ENCODE measurements at places on chromosomes 5 and 9.

DNA sequence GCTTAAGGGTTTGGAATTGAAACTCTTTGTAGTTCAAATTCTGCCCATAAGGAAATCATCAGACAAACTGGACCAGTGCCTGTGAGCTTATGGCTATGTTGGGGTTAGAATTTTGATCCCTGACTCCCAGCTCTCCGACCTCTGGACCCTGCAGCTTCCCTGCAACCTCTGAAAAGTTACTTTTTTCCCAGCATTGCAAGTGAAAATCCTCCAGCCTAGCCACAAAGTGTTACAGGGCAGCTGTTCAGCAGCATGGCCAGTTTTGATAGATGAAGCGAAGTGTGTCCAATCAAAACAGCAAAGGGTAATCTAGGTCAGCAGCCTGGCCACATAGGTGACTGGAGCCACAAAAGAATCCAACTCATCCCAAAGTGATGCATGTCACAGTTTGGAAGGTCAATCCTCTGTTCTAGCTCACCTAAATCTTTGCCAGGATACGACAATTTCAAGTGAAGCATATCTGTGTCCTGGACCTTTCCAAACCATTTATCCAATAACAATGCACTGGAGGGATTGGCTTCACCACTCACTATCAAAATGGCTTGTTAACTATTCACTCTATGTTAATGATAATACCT lies 4.7 kb upstream of the CPEB4 start:
- no peak for DNase-seq

DNA sequence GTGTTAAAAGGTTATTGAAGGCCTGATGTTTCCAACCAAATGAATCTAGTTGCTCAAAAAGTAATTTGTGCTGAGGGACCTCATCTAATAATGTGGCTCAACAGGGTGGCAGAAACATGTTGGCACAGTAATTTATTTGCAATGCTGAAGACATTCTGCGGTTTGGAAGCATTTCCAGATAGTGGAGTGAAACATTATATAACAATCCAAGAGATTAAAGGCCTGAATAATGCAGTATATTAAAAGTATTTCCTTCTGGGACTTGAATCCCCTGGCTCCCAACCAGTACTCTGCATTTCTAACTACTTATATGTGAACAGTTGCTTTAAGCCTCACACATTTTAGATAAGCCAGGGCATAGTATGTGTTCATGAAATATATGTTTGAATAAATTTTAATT lies 25.9 kb upstream of the ALDH1A1 start:
- DNase-seq = no peak

- no peak for DNase-seq
Measured at GRCh38 chr9:19376931-19377330, 3.1 kb downstream of the RPS6 start.

DNA sequence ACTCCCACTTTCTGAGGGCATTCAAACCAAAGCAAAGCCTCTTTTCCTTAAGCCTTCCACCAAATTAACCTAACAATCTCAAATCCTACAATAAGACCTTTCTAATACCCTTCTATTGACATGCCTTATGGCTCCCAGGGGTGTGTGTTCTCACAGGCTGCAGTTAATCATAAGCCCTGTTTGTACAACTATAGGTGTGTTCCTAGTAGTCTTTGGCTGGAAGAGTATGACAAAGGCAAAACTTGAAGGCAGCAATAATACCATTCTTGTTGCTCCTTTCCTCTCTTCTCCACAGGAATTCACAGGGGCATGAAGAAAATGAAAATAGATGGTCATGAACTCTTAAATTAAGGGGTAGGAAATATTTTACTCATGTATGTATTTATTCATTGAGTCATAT lies 10.9 kb upstream of the FBXO38 start:
- no peak for DNase-seq

DNA sequence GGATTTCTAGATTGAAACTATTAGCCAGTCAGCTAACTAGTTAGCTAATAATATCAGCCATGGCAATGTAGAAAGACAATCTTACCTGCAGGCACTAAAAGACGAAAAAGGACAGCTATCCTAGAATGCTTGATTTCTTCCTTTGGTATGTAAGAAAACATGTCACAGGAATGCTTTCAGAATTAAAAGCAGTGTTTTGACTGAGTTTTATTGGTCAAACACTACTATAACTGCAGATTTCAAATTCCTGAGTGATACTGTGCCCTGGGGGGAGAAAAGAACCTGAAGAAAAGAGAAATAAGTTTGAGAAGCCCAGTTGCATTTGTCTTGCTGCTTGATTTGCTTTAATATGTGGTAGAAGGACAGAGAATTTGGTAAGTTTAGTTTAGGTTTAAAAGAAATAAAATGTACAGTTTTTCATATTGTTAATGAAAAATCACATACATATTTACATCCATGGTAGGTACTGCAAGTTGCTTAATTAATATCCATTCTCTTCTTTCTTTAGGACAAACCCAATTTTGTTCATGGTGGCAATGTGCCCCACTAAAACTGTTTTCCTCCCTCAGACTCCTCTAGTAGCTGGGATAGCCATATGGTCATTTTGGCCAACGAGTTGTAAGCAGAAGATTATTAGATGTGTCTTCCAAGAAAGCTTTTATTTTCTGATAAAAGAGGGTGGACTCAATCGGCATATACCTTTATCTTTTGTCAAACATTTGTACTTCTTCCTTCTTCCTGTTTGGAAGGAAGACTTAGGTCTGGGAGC lies 4.3 kb upstream of the FAM169A start:
- no peak for DNase-seq

GRCh38 chr9:126128494-126129142 lies 198.0 kb upstream of the MVB12B start:
- DNase-seq = no peak

DNA sequence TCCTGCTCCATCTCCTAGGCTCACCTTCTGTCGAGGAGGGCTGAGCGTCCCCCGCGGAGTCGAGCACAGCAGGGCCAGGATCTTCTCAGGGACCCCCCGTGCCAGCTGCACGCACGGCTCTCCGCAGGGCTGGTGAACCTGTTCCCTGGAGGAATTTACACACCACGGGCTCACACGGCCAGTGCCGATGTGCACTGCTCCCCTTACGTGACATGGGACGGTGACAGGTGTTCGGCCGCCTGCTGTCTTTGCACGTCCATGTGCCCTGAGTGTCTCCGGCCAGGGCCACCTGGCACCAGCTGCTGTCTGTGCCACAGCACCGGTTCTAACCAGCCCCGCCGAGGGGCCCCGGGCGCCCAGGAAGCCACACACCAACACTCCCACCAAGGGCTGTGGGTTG lies 8.7 kb upstream of the AGPAT2 start:
- peak; percentile 71 for DNase-seq

DNA sequence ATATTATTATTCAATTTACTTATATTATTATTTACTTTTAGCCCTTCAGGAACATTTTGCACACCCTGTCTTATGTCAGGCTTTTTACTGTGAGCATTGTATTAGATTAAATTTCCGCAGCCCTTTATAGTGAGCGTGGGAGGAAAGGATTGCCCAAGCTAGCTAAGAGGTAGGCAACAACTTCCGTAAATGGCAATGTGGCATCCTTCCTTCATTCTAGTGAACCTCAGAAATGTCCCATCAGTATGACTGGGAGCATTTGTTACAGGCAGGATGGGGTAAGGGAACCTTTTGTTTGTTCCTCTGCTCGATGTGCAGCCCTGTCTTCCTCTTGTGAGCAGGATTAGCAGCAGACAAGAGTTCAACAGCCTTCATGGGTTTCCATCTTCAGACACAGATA lies 6.2 kb upstream of the CD180 start:
- DNase-seq = no peak

DNA sequence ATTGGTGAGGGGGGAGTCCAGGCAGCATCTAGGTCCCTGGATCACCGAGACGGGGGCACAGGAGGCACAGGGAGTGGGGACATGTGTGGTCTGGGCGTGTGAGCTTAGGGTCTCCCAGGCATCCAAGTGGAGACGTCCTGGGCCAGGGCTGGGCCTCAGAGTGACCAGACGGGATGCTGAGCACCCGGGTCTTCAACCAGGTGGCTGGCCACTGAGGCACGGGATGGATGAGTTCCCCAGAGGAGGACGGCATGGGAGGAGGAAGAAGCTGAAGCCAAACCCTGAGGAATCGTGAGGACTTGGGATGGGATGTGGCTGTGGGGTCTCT lies 88.0 kb downstream of the LMX1B start:
- DNase-seq = no peak

DNA sequence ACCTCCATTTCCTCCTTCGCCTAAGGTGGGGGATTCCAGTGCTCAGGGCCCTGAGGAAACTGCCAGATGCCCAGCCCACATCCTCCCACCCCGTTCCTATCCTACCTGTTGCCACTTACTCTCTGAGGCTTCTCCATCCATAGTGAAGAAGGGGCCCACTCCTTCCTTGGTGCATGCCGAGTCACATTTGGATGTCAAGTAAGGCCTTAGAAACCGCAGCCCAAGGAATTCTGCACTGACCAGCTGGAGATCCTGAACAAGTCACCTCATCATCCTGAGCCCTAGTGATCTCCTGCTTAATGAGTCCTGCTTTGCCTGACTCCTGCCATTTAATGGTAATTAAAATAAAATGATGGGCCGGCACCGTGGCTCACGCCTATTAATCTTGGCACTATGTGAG lies 6.7 kb upstream of the TNIP1 start:
- no peak for DNase-seq

DNA sequence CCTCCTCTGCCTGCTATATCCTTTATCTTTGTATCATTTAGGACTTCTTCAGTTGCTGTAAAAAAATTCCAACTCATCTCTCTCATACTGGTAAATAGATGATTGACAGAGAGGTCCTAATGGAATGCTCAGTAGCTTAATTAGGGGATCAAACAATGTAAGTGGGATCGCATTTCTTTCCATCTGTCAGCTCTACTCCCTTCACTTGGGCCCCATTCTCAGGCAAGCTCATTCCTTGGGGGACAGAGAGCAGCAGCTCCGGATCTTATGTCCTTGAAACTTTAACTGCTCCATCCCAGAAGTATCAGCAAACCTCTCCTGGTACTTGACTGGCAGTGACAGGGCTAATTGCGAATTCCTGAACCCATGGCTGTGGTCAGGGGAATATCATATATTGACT lies 146.7 kb downstream of the YTHDC2 start:
- no peak for DNase-seq

- no peak for DNase-seq
Measured at GRCh38 chr9:97695995-97696802, 941 bp downstream of the XPA start.

DNA sequence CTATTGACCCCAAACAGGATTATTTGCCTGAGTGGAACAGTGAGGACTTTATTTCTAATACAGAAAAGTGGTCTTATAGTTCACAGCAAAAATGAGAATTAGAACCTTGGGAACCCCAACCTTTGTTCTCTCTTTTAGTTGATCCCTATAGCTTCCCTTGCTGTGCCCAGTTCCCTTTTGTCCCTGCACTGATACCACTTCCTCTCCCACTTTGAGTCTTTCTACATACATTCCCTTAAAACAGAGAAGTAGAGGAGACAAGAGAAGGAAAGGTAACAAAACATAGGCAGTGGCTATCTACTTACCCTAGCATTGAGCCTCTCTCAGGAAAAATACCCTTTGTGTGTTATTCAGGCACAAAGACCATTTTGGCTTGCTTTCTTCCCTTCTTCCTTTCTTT lies 246.4 kb downstream of the FAM114A2 start:
- no peak for DNase-seq

- no peak for DNase-seq
Measured at GRCh38 chr5:149455889-149456409, 76.9 kb upstream of the IL17B start.

GRCh38 chr5:125421006-125421405 lies 674.6 kb upstream of the ZNF608 start:
- no peak for DNase-seq

GRCh38 chr9:96148634-96149532 lies 153.1 kb downstream of the HSD17B3 start:
- DNase-seq = no peak

- no peak for DNase-seq
Measured at GRCh38 chr5:10480237-10480985, 38.7 kb downstream of the ROPN1L start.

- no peak for DNase-seq
Measured at GRCh38 chr9:83204047-83204446, 141.1 kb upstream of the RASEF start.

- no peak for DNase-seq
Measured at GRCh38 chr5:2300861-2301574, 418.3 kb upstream of the IRX4 start.

DNA sequence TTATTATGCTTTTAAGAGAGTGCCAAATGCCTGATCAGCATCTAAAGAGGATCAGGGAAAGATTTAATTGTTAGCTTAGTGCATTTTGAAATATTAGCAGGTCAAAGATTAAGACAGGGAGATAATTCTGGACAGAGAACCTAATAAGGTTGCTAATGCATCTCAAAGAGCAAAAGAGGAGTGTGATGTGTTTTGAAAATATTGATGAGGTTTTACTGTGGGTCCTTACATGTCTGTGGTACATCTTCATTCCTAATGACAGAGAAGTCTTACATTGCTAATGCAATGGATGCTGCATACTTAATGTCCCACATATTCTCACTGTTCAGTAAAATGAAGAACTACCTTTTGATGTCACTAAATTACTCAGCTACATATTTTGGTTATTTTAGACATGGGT lies 154.1 kb downstream of the TAF11L14 start:
- DNase-seq = no peak

DNA sequence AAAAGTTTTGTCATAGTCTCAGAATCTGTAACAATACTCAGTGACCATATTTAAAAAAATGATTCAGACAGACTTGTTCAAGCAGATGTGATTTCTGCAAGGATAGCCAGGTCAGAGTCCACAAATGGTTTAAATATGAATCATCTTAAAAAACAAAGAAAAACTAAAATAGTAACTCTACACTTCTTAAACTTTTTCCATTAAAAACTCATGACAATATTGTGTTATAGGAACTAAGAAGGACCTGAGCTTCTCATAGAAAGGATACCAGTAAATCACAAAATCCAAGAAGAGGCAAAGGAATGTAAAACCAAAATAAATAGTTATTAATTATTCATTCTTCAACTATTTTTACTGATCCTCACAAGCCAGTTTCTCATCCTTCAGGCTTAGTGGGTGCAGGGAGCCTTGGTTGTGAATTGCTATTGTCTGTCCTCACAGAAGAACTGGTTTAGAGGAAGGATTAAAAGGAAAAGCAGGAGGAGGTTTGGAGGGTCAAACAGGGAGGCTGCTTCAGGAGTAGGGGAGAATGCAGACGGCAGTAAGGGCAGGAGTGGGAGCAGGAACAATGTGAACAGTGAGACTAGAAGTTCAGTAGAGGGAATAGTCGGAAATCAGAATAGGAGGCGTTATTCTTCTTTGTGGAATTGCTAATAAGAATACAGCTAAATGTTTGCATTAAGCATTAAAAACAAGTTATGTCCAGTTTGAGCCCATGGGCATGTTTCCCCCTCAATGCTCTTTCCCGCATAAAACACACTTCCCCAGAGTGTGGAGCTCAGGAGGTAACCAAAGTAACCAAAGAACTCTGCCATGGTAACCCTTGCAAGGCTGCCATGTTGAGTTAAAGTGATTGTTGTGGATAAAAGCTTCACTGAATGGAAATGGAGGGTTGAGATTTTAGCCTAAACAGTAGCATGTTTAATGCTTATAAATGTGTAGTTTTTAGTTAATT lies 110.7 kb downstream of the CCDC192 start:
- no peak for DNase-seq

DNA sequence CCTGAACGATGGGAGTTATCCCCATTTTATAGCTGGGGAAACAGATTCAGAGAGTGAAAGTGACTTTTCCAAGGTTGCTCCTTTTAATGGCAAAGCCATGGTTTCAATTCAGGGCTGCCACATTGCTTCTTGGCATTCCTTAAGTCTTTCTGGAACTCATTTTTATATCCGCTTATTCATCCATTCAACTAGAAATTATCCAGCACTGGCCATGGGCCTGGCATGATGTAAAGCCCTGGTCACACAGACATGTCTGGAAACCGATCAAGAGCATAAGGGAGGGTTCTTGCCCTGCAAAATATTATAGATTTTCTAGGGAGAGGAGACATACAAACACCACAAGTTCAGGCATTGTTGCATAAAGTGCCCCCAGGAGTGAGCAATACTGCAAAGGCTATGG lies 43.0 kb upstream of the COL15A1 start:
- no peak for DNase-seq

All from DMS79 (cell line).